ENCODE measurements at places on chromosomes 5 and 9.

DNA sequence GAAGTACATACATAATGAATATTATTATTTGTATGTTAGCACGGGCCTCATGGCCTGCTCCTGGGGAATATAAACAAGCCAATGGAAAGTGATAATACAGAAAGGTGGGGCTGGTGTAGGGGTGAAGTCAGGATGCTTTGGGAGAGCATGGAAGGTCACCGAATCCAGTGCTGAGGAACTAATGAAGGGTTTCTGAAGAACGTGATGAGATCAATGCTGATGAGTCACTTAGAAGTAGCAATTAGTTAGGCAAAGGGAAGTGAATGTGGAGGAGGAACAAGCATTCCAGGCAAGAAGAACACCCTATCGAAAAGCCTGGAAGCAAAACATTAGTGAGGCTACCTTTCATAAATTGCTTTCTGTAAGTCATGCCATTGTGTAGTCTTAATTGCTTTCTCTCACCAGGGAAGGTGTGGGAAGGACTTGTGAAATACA, 2.1 kb downstream of the ANXA1 start:
- DNase-seq: no peak

GRCh38 chr5:37951946-37952721, 112.3 kb upstream of the GDNF start:
- DNase-seq: no peak

- no peak for DNase-seq
These were observed 75.9 kb upstream of the SELENOP start for GRCh38 chr5:42887575-42887974.

GRCh38 chr5:55344392-55344992, 36.7 kb downstream of the MTREX start:
- DNase-seq: peak; percentile 55

DNA sequence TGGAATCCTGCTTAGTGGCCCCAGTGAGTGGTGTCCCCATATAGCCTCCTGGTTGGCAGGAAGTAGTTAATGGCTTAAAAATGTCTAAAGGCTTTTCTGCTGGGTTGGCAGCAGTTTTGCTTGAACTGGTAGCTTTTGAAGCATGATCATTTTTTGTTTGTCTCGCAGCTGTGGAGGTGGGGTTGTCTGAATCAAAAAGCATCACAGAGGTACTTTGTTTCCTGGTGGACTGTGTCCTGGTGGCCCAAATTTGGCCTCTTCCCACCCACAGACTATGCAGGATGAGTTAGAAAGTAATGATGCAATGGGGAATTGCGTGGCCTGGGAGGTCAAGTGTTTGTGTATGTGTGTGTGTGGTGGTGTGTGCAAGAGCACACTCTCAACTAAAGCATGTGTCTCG, 322.7 kb downstream of the ARHGEF28 start:
- peak; percentile 53 for DNase-seq

- DNase-seq: no peak
These were observed 59.8 kb upstream of the ZBED3 start for GRCh38 chr5:77146896-77147295.

GRCh38 chr9:33908114-33908513, 91.2 kb downstream of the UBE2R2 start:
- no peak for DNase-seq

DNA sequence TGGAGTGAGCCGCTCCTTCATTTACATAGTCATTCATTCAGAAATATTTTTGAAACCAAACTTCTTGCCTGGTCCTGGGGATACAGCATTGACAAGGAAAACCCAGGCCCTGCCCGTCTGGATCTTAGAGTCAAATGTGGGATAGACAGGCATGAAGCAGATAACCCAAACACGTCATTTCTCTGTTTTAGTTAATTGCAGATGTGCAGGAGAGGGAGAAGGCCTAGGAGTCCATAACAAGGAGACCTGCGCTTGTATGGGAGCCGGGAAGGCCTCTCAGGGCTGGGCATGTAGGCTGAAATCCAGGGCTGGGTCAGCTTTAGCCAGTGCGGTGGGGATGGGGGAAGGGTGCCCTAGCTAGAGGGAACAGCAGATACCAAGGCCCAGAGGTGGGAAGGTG, 43.3 kb downstream of the PRRX2 start:
- no peak for DNase-seq

GRCh38 chr5:144487207-144487606, 316.5 kb downstream of the KCTD16 start:
- no peak for DNase-seq

GRCh38 chr5:151023651-151024050, 3.3 kb downstream of the GPX3 start:
- no peak for DNase-seq

GRCh38 chr5:158995694-158996173, 104.0 kb downstream of the EBF1 start:
- no peak for DNase-seq

GRCh38 chr9:124330011-124330697, 72.4 kb downstream of the NEK6 start:
- no peak for DNase-seq

GRCh38 chr5:33401482-33402390, 39.0 kb upstream of the TARS1 start:
- no peak for DNase-seq

- DNase-seq: no peak
These were observed 7.8 kb downstream of the MRPS2 start for GRCh38 chr9:135508211-135508820.

DNA sequence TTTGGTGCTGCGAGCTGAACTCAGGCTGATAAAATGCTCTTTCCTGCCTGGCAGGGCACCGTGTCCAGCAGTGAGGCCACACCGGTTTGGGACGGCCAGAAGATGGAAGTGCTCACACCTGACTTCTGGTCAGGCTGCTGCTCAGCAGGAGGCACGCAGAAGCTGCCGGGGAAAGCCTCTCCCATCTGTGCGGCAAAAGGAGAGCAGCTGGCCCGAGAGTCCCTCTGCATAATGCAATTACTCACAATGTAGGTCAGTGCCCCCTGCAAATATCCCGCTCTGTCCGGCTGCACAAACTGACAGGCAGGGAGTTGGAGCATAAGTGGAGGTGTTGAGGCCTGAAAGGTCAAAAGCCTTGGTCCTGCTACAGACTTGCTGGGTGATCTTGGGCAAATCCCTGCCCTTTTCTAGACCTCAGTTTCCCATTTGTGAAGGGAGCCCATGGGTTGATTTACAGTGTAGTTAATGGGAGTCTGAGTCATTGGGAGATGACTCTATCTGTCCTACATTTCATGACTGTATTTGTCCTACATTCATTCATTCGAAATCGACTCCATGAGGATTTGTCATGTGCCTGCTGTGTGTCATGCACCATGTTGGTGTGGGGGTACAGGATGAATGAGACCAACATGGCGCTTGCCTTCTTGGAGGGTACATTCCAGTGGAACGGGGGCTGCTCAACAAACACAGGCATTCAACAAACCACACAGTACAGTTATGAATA, 61.8 kb upstream of the TBC1D2 start:
- no peak for DNase-seq

GRCh38 chr9:89175828-89176261, 2.8 kb downstream of the SHC3 start:
- peak; percentile 6 for DNase-seq

DNA sequence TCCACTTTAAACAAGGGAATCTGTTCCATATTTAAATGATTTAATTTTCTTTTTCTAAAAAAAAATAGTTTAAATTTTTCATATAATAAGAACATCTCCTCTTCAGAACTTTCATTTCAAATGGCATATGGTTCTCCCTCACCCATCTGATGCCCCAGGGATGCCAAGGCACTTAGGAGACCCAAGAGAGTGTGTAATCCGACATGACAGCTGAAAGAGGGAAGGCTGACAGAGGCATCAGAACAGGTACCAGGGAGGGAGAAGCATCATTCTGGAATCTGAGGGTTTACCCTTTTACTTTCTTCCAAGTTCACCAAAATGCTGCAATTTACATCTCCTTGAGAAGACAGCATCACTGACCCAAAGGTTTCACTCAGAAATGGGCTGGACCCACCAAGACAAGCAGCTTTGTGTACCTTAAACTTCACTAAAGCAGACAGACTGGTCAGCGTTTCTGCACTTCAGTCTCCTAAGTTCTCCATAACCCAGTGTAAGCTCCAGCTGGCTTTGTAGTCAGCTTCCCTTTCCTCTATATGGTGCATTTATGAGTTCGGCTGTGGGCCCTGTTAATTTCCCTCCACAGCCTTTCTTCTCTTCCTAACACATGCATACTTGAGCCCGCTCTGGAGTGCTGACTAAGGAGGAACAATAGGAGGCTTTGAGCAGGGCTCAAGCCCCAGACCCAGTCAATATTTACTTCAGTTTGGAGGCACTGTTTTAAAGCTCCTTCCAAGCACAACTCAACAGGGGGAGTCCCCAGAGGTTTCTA, 17.7 kb downstream of the EFNA5 start:
- no peak for DNase-seq

DNA sequence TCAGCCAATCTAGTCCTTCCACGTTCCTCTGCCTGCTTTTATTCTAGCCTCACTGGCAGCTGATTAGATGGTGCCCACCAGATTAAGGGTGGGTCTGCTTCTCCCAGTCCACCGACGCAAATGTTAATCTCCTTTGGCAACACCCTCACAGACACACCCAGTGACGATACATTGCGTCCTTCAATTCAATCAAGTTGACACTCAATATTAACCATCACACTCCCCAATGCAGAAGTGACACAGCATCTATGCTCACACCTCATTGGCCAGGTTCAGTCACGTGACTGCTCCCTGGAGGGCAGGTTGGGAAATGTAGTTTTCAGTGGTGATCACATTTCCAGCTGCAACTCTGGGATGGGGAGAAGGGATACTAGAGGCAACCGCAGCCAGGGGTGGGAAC, 13.0 kb downstream of the SUSD3 start:
- DNase-seq: no peak

- DNase-seq: no peak
These were observed 188.9 kb downstream of the SPOCK1 start for GRCh38 chr5:137310051-137310730.

GRCh38 chr9:38686933-38687332, 33.0 kb downstream of the FAM240B start:
- no peak for DNase-seq

GRCh38 chr9:4318741-4319140, 18.9 kb upstream of the GLIS3 start:
- DNase-seq: peak; percentile 19

DNA sequence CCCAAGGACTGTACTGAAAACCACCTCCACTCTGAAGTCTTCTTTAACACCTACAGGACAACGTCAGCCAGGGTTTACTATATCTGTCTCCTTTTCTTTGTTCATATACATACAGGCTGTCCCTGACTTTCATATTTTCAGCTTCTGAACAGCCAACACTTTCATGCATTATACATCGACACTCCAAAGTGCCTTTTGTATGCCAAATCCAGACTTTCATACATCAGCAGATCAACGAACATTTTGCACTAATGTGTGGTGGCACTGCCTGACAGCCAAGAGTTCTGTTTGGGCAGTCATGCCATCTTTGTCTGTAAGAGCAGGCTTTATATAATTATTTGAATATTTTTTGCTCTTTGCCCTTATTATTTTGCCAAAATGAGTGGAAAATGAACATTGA, 487.4 kb downstream of the CETN3 start:
- no peak for DNase-seq

GRCh38 chr5:158903006-158903405, 196.7 kb downstream of the EBF1 start:
- DNase-seq: no peak

- no peak for DNase-seq
These were observed 27.8 kb downstream of the LARP1 start for GRCh38 chr5:154782812-154783592.

DNA sequence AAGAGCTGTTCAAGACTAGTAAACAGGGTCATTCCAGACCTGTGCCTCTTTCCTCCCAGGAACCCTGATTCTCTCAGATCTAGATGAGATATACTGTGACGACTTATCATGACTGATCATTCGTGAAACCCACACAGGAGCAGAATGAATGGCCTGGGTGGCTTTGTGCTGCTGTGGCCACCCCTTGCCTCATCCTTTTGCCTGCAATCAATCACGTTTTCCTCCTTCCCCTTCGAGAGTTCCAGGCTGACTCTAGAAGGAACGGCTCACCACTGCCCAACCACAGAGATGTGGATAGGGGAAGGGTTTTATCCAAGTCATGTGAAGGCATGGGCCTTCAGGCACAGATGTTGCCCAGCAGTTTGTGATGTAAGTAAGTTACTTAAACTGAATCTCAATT, 5.8 kb downstream of the ANXA6 start:
- DNase-seq: no peak

GRCh38 chr5:14873790-14874189, 2.2 kb upstream of the ANKH start:
- no peak for DNase-seq

DNA sequence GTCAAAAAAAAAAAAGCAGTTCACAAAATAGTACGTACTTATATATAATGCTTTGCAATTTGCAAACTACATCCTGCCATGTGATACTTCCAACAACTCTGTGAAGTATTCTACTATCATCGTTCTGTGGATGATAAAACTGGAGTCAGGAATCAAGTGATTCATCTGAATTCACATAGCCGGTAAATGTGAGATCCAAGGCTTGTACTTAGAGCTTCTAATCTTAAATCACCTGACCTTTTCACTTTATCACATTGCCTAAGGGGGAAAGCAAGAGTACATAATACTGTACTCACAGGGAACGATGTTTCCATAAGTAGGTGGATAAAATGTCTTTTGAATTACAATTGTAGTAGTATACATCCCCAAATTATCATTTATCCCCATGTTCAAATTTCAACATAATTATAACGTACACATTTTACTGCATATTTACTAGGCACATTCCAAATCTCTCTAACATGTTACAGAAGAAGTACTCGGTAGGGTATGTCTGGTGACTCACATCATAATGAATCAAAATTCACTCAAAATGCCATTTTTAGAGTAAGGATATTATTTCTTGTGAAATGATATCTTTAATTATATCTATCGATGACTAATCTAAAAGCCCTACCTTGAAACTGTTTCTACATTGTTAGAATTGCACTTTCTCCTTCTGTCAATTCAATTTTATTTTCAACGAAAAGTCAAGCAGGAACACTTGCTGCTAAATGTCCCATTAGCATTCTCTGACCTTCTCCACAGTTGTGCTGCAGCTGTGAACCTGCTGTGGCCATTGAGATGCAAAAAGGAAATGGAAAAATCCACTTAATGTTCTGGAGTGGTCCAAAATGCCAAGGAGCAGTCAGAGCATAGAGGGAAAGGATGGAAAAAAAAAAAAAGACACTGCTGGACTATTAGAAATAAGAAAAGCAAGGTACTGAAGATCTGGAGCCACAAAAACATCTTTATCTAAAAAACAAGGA, 78.9 kb downstream of the OR2K2 start:
- DNase-seq: no peak

GRCh38 chr5:57036761-57037160, 84.8 kb upstream of the MIER3 start:
- DNase-seq: no peak

GRCh38 chr9:112971415-112971814, 40.6 kb downstream of the ZNF883 start:
- peak; percentile 9 for DNase-seq

- DNase-seq: no peak
These were observed 239.6 kb upstream of the IRX1 start for GRCh38 chr5:3356016-3356415.

DNA sequence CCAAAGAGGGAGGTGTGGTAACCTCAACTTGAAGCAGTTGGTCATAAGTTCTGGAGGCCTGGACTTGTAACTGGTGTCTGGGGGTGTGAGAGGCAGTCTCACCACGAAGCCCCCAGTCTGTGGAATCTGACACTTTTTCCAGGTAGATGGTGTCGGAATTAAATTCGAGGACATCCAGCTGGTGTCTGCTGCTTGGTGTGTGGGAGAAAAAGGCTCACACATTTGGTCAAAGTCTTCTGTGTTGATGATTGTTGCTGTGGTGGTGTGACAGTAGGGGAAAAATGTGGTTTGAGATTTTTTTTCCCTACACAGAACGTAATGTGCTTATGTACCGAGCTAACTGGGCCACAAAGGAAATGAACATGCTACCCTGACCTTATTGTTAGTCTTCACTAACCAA, 251.9 kb downstream of the MAT2B start:
- DNase-seq: no peak
